Neuronal stem cell (in vitro differentiated cells): ENCODE measurements at places on chromosomes 2 and 18.
A peak's percentile ranks its signal among the peaks of the same experiment; 100 is the strongest.

DNA sequence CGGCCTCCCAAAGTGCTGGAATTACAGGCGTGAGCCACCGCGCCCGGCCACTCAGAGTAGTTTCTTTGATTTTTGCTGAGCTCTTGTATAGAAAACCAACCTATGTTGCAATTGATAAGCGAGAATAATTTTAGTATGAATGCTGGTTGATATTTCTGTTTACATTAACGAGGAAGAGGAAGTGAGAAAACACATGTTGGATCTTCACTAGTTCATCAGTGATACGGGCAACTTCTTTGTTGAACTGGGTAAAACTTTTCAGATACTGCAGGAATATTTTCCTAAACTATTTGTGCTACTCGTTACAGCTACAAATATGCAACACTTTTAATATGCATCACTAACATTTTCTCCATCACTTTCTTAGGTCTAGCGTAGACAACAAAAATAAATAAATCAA lies 67.9 kb upstream of the SLC25A52 start:
- DNase-seq: no peak

- DNase-seq: no peak
Measured at GRCh38 chr18:25180973-25181548, 170.9 kb downstream of the ZNF521 start.

GRCh38 chr2:196182439-196183171 lies 11.2 kb upstream of the STK17B start:
- DNase-seq: no peak

- no peak for DNase-seq
Measured at GRCh38 chr2:66577321-66578053, 142.6 kb downstream of the MEIS1 start.

DNA sequence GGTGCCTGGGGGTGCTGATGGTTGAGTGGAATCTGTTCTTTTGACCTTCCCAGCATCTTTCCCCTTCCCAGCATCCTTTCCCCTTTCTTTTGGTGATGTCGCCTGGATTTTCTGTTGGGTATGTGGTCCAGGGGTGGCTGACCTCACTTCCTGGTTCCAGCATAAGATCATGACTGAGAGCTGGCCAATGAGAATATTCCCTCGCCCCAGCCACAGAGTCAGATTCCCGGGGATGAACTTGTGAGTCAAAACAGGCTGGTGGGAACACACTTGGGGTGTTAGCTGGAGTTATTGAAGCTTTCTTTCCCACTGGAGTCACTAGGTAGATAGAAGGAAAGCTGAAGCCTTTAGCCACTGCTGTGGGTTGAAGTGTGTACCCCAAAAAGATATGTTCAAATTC lies 28.0 kb upstream of the FOSL2 start:
- DNase-seq: no peak

GRCh38 chr2:184463102-184463865 lies 135.0 kb upstream of the ZNF804A start:
- DNase-seq: no peak

- DNase-seq: no peak
Measured at GRCh38 chr2:70044290-70045040, 42.8 kb upstream of the PCBP1 start.

GRCh38 chr2:237196866-237197618 lies 111.4 kb downstream of the COPS8 start:
- no peak for DNase-seq

DNA sequence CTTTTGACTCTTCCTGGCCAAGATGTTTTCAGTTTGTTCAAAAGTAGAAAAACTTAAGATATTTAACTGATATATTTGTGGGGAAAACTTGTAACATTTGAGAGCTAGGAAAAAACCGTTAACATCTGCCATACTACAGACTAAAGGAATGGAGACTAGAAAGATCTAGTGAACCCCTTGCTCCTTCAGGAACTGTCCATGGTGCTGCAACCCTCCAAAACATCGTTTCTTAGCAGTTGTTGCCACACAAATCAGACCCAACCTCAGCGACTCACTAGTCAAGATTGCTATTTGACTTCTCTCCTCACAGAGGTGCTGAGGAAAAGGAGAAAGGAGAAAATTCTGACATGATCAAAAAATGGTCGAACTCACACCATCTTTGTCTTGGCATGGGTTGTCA lies 393.8 kb upstream of the LYPD1 start:
- DNase-seq: peak; percentile 75

DNA sequence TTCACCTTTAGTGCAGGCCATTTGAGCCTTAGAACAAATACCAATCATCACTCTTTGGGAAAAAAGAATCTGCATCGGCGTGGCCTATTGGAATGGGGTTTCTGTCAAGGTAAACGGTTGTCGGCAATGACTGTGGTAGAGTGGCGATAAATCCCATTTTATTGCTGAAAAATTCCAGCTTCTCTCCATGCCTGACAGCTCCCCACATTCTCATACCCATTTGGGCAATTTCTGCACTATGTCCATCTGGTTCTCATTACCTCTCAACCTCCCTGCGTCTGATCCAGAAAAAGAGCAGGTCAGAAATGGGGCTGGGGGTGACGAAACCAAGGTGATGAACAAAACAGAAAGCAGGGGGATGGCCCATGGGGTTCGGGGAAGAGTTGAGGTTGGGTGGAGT lies 254.0 kb downstream of the MEIS1 start:
- no peak for DNase-seq

DNA sequence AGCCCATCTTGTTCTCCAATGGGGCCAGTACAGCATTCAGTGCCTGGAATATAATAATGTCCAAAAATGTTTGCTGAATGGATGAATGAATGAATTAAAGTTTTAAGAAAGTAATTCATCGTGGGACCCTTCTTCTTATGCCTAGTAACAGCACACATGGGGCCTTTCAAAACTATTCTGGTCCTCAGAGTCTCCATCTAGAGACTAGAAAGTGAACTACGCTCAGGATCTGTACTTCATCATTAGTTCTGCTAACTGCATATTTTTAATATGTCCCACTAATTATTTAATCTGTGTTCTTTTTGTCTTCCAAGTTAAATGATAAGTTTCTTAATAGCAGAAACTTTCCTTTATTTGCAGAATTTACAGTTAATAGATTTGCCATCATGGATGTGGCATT lies 172.5 kb downstream of the SMAD2 start:
- DNase-seq: no peak

- DNase-seq: no peak
Measured at GRCh38 chr2:234344012-234344411, 152.9 kb downstream of the ARL4C start.
